ENCODE measurements at places on chromosomes 4 and X.

GRCh38 chr4:26941951-26942350, 81.3 kb downstream of the STIM2 start:
- no peak for DNase-seq

GRCh38 chr4:110059556-110060191, 138.7 kb downstream of the ELOVL6 start:
- no peak for DNase-seq

- no peak for DNase-seq
These were observed 640 bp downstream of the BANK1 start for GRCh38 chr4:101791182-101791558.

- DNase-seq: no peak
These were observed 27.9 kb downstream of the IQSEC2 start for GRCh38 chrX:53253293-53254020.

DNA sequence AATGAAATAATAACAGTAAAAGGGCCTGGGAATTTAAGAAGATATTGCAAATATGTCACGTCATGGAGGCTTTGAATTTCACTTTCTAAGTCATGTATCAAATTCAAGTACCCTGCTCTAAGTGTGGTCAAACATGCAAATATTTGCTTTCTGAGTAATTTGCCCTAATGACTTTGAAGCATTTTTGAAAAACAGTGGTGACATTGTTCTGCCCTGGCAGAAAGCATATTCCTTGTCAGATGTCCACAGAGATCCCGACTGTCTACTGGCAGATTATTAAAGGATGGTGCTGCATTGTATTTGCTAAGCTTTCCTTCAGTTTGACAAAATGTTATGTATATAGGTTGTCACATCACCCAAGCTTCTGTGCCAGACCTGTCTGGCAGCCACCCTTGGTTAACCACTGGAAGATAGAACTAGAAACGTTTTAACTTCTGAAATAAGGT, 92.5 kb downstream of the ANK2 start:
- peak; percentile 82 for DNase-seq

DNA sequence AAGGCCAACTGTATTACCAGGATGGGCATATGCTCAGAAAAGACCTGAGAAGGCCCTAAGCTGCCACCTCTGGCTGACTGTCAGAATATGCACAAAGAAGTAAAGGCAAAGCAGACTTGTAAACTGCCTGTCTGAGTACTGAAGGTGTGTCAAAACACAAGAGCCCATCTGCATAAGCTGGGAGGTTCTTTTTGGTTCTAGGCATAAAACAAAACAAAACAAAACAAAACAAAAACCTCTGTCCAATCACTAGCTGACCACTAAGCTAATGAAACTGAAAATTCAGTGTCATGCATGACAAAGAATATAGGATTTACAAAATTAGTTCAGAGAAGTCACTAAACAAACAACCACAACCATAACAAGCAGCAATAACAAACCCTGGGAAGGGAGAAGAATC, 20.6 kb downstream of the SH3D19 start:
- no peak for DNase-seq

DNA sequence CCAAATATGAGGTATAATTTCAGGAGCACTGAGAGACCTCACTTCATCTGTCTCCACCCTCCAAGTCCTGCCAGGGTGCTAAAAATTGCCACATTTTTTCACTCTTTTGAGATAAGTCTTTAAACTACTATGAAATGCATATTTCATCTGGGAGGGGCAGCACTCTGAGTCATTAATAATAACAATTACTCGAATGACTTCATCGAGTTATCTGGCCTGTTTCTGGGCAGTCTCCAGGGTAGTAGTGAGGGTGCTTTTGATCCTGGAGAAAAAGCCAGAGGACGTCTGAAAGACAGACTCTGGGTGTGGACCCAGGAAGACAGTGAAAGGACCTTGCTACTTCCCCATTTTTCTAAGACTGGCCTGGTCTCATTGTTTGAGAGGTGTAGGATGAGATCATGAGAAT, 42.3 kb upstream of the SRD5A3 start:
- no peak for DNase-seq

- no peak for DNase-seq
These were observed 64.0 kb upstream of the ACSL1 start for GRCh38 chr4:184889666-184890335.

DNA sequence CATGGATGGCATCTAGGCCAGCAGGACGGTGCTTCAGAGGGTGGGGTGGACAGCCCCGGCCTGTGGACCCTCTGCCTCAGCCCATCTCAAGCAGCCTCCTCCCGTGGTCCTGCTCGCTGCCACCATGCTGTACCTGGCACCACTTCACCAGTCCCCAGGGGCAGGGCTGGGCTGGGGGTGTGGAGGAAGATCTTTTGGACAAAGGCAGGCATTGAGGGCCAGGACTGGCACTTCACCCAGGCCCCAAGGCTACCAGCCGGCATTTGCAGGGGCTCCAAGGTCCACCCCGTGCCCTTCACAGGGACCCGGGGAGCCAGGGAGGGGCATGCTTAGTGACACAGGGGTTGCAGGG, 713 bp downstream of the PLXNB3 start:
- no peak for DNase-seq

GRCh38 chrX:95065151-95065550, 1391.1 kb downstream of the FAM133A start:
- no peak for DNase-seq

- DNase-seq: no peak
These were observed 9.1 kb downstream of the LNX1 start for GRCh38 chr4:53582194-53582593.
